CD4-positive, alpha-beta T cell (primary cell): ENCODE measurements at places on chromosomes 1 and 21.

DNA sequence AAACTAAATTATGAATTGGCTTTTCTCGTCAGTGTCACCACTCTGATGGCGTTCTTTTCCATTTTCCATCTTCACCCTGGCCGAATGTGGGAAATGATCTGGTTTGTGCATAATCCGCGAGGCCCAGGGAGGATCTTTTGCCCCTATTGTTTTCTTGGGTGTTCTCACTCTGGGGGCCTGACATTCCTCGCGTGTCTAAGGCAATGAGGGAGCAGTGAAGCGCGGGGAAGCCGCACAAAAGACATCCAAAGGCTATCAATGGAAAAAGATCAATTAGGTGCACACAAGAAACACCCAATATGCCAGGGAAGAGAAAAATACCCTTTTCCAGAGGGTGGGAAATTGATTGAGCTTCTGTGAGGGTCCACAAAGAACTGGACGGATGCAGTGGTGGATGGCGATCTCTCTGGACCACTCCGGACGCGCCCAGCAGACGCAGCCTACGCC, 941 bp upstream of the C1orf21 start:
- DNase-seq: no peak

DNA sequence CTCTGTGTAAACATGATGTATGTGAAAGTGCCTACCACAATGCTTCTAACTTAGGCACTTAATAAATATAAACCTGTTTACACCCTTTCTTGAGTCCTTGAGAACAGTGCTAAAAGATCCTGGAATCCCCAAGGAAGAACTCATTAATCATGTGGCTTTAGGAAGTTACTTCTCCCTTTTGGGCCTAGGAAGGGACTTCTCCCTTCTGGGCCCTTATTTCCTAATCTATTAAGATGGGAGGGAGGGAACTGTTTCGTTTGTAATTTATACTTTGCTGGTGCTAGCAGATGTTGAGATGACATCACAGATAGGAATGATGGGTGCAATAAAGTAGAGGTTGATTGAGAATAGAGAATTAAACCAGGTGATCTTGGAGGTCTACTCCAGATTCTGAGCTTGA, 1.2 kb downstream of the BTF3L4 start:
- no peak for DNase-seq

- no peak for DNase-seq
Measured at GRCh38 chr1:119617751-119618691, 30.0 kb downstream of the ZNF697 start.

GRCh38 chr1:182724215-182724614, 39.8 kb upstream of the RGS8 start:
- DNase-seq: no peak

GRCh38 chr1:209342441-209343175, 240.9 kb upstream of the CAMK1G start:
- no peak for DNase-seq

- no peak for DNase-seq
Measured at GRCh38 chr21:31928656-31929055, 55.8 kb downstream of the HUNK start.

GRCh38 chr1:154951901-154952657, 3.8 kb downstream of the PBXIP1 start:
- peak; percentile 85 for DNase-seq

GRCh38 chr21:15278279-15278678, 213.5 kb upstream of the NRIP1 start:
- no peak for DNase-seq

DNA sequence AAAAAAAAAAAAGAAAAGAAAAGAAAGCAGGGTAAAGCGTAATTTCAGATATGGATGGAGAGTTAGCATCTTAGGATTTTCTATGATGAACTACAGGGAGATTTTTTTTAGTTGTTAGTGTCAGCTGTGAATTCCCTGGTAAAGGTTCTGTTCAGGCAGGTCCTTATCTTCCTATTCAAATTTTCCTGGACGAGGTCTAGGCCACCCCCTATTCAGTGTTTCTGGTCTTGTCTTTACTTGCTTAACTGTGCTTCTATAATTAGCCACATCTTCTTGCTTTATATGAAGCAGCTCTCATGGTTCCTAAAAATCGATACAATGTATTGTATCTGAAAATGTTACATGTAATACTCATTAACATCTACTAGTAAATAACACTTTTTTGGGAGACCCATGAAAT, 157.8 kb downstream of the LHX8 start:
- DNase-seq: no peak

DNA sequence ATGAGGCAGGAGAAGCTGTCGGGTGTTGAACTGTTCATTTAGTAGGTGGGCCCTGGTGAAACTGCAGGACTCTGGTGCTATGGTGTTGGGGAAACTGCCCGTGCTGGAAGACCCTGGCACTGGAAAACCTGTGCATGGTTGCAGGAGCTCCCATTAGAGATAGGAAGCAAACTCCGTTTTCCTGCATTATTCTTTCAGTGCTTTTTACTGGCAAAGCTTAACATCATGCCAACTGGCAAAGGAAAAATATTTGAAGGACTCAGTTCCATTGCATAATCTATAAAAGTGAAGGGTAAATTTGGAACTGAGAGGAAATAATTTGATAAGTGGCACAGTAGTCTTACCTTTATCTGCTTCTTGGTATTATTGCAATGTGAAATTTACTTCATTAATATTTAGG, 31.7 kb upstream of the MPC2 start:
- no peak for DNase-seq

DNA sequence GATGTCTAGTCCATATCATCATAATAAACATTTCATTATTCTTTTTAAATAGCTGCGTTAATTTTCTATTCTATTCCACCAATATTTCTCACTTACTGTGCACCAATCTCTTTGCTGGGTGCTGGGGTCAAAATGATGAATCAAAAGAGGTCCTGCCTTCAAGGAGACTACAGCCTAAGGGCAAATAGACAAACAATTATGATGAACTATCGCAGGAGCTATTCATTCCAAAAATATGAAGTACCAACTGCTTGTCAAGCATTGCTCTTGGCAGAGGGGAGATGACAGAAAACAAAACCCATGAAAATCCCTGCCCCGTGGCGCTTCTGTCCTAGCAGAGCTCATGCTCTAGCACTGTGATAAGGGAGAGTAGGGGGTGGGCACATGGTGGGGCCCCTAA, 28.8 kb upstream of the SLC26A9 start:
- no peak for DNase-seq

DNA sequence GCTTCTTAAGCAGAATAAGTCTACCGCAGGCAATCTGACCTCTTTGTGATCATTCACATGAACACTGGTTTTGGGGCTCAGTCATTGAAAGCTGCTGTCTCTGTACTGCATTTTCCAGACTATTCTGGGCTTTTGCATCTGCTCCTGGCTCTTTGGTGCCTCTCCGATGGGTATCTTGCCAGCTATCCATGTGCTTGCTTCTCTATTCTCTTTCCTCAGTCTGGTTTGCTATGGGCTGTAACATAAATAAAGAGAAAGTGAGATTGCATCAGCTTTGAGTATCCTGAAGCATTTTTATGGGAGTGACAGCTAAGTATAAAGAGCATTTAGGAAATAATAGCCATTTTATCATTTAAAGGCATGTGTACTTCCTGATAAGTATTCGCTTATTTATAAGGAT, 70.7 kb downstream of the C1orf21 start:
- no peak for DNase-seq

DNA sequence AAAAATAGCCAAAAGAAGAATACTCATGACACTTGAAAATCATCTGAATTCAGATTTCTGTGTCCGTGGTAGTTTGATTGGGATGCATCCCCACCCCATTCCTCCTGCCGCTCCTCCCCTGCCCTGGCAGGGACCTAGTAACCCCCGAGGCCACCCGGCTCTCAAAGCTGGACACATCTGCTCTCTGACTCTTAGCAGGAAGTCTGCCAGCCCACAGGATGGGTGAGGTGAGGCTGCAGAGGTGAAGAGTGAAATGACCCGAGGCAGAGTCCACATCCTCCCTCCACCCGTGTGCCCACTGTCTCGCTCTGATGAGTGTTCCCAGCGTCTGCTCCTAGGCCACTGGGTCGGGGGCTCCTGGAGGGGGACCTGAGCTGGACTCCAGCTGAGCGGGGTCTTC, 308.5 kb upstream of the VAMP3 start:
- no peak for DNase-seq

DNA sequence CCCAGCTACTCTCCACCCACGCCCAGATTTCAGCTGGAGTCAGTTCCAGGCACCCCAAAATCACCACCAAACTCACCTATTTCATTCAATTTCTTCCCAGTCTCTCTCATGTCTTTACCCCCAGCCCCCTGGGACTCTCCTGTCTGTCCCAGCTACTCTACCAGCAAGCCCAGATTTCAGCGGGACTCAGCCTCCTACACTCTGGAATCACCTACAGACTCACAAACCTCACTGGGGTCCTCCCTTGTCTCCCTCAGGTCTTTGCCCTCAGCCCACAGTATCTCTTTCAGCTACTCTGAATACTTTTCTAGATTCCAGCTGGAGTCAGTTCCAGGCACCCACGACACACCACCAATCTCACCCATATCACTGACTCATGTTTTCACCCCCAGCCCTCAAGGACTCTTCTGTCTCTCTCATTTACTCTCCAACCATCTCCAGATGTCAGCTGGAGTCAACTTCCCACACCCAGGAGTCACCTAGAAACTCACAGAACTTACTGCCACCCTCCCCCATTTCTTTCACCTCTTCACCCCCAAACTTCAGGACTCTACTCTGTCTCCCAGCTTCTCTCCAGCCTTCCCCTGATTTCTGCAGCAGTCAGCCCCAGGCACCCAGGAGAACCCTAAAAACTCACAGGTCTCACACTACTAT, 1529.3 kb upstream of the TPTE start:
- DNase-seq: no peak
